ENCODE measurements at places on chromosomes 1 and 21. TPM values are rescaled to one million over a fixed set of nuclear protein-coding genes. Genes with fewer than 3 reads are reported as not detected.

DNA sequence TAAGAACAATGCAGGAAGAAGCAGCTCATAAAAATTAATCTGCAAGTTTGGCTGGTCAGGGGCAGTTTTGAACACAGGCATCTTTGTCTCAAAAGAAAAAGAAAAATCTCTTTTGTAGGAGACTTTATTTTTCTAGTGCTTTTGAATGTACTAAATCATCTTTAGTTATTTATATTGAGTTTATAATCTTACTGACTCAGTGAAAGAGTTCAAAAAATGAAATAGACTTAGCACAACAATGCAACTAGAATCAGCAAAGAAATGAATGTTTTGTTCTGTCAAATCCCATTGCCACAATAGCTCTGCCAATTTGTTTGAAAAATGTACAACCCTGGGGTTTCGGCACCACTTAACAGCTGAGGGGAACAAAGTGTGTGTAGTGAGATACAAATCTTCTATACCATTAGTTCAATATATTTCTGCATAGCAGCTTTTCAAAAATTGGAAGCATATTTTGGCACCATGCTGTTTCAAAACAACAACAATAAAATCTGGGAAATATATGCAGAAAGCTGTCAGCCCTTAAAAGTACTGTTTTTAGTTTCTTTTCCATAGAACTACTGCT is 1969.1 kb downstream of the MRPL39 start:
- DNase-seq = no peak

GRCh38 chr1:39405358-39405757 is 86.1 kb upstream of the BMP8A start:
- no peak for DNase-seq

GRCh38 chr1:242318140-242318539 is 206.4 kb downstream of the PLD5 start:
- DNase-seq = no peak

GRCh38 chr1:119674111-119674526 is 26.1 kb upstream of the ZNF697 start:
- no peak for DNase-seq

GRCh38 chr1:173257805-173258204 is 50.7 kb upstream of the TNFSF4 start:
- DNase-seq = no peak

GRCh38 chr1:27630859-27631491 is 4.0 kb downstream of the FGR start:
- no peak for DNase-seq

DNA sequence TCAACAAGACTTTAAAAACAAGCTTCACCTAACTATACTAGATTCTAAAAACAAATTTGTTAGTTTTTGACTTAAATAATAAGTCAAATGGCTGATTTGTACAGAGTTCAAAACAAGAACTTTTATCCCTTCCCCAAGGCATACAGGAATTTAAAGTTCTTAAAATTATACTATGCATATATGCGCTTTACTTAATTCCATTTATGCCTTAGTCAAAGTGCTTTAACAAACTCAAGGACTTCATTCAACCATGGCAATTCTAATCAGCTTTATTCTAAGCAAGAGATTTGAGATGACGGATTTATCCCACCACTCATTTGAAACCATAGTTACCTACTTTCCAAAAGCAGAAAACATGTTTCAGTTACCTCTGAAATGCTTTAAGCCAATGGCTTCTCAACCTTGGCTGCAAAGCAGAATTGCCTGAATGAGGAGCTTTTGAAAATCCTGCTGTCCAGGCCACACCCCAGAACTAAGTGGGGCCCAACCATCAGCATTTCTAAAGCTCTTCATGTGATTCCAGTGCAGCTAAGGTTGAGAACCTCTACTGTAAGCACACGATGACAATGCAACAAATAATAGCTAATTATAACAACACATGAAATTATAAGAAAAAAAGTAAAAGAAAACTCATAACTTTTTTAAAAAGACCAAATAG is 44.6 kb downstream of the TTLL7 start:
- DNase-seq = no peak

GRCh38 chr1:117817629-117818028 is 111.8 kb downstream of the GDAP2 start:
- DNase-seq = no peak

DNA sequence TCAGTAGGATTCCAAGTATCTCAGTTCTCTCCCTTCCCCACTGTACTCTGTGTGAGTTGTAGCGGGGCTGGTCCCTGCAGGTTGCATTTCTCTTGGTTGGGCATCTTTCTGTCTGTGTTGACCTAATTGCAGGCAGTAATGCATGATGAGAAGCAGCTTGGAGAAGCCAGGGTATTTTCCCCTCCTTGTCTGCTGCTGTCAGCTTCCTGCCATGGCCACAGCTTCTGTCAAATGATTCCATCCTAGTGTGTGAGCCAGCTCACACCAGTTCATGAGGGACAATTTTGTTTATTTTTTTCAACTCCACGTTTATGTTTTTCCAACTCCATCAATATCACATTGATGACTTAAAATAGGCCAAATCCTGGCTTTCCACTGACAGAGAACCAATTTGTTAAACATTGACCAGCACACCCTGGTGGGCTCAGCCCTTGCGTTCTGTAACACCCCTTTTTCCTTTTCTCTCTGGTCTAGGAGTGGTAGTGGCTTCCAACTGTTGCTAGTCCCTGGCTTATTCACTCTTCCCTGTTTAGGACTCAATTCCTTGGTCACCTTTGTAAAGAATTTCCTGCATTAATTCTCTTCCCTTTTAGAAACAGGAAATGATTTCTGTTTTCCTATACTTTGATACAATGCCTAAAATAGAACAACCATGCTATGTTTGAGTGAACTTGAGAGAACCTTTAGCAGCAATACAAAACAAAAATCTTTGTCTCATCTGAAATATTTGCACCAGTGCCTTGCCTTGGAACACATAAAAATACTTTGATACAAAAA is 44.9 kb upstream of the APOBEC4 start:
- no peak for DNase-seq

- no peak for DNase-seq
These were observed 24.0 kb downstream of the TMEM53 start for GRCh38 chr1:44650159-44650831.

DNA sequence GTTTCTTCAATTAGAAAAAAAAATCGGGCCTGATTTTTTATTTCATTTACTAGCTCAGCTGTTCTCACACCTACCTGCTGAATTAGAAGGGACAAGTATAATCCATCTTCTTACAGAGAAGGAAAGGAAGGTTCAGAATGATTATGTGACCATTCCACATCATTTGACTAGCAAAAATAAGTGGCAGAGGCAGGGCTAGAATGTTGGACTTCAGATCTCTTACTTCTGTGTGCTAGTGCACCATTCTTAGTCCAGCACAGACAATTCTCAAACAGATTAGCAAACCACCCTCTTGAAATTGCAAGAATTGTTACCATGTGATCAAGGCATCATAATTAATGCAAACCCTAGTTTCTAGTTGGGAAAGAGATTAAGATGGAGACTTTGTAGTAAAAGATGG is 32.7 kb downstream of the CTH start:
- DNase-seq = no peak

GRCh38 chr1:201807958-201808632 is 20.9 kb upstream of the IPO9 start:
- DNase-seq = no peak

GRCh38 chr1:77484334-77484733 is 198.1 kb downstream of the ZZZ3 start:
- no peak for DNase-seq

- no peak for DNase-seq
These were observed 18.1 kb downstream of the TFAP2E start for GRCh38 chr1:35591211-35591610.

DNA sequence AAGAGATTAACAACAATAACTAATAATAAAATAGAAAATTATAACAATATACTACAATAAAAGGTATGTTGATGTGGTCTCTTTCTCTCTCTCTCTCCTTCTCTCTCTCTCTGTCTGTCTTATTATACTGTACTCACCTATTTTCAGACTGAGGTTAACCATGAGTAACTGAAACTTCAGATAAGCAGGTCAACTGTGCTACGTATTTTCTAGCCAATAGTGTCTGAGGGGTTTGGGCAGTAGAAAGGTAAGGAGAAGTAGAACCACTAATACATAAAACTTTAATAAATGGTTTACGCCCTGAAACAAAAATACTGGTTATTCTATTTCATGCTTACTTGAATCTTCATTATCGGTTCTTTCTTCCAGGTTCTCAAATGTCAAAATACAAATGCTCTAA is 71.0 kb upstream of the LRRC53 start:
- no peak for DNase-seq

GRCh38 chr1:171081763-171082201 is 8.9 kb upstream of the FMO3 start:
- no peak for DNase-seq

DNA sequence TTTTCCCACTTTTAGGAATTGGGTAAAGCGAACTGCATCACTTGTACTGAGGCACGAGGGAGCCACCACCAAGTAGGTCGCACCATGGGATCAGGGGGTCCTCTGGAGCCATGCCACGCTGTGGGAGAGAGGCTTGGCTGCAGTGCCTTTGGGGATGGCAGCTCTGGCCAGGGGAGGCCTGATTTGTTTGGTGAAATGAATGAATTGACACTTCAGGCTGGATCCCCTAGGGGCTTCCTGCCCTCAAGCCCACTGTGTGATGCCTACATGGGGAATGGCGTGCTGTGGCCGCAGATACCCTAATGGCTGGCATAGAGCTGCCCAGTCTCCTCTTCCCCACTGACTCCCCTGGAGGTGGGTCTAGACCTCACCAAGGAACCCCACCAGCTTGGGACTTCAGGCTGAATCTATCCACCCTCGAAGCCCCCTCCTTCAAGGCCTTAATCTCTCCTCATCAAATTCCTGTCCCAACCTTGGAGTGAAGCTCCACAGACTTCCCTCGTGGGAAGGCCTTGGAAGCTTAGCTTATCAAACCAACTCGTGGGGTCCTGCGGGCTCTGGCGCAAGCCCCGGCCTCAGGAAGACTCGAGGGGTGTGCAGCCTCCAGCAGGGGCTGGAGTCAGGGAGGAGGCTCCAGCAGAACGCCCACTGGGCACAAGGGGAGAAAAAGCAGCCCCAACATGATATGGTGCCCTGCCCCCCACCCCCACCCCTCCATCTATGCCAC is 64.6 kb downstream of the VWA5B1 start:
- no peak for DNase-seq

GRCh38 chr1:22815421-22816066 is 104.9 kb downstream of the EPHB2 start:
- DNase-seq = no peak

DNA sequence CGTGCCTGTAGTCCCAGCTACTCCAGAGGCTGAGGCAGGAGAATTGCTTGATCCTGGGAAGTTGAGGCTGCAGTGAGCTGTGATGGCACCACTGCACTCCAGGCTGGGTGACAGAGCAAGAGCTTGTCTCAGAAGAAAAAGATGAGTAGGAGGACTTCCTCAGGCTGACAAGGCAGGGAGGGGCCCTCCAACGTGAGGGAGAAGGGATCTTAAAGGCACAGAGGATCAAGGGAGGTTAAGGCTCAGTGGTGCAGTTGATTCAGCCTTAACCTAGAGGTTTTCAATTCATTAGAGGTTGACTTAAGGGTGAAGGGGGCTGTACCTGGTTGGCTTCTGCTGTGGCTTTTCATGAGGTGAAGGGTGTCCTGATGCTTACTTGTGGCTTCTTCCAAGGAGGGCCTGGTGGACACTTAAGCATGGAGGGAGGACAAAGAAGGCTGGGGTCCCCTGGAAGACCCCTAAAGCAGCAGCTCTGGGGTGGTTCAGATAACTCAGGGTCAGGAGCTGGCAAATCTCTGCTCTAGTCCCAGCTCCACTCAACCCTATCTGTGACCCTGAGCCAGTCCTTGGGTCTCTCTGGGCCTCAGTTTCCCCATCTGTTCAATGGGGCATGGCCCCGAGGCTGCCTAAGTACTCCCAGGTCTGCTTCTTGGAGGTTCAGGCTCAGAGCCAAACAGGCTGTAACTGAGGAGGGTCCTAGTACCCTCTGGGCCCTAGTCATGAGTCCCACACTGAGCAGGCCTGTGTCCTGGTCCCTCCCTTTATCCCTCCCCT is 6.3 kb downstream of the EXTL1 start:
- no peak for DNase-seq

DNA sequence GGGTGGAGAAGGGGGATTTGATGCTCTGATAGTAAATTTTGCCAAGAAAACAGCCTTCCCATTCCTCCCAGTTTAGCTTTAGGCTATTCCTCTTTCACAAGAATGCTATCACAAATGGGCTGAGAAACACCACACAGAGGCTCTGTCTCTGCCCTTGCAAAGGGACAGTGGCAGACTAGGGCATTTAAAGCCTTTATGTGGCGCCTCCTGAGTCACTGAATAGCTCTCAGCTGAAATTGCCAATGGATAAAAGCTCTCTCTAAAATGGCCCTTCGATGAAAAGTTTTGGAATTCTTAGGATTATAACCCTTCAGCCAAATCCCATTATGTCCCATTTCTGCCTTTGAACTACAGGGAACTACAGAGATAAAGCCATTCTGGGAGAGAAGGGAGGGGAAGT is 1000.4 kb downstream of the ADGRL2 start:
- DNase-seq = no peak

- no peak for DNase-seq
These were observed 22.9 kb downstream of the DDX20 start for GRCh38 chr1:111778541-111779051.

- no peak for DNase-seq
These were observed 107.7 kb downstream of the POU2F1 start for GRCh38 chr1:167328306-167328815.

DNA sequence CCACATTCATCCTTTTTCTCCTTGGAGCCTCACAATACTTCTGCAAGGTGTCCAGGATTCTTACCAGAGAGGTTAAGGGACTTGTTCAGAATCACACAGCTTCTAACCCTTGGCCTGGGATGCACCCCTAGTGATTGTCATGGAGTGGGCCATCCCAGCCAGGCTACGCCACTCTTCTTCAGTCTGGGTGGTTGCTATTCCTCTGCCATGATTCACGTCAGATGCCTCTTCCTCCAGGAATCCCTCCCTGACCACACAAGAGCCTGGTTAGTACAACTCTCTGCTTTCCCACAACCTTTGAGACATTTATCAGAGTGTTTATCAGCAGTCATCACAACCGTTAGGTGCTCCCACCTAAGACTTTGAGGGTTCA is 121.8 kb downstream of the EPHB2 start:
- DNase-seq = no peak

GRCh38 chr1:39332291-39332690 is 127.8 kb downstream of the MACF1 start:
- no peak for DNase-seq

- no peak for DNase-seq
These were observed 43.7 kb downstream of the MRPL39 start for GRCh38 chr21:25563361-25564116.

SIK1 gene
- 229 TPM for total RNA-seq

CACNA1E gene
- total RNA-seq = not detected

ACTA1 gene
- total RNA-seq = not detected

NECTIN4 gene
- not detected for total RNA-seq

LIN28A gene
- not detected for total RNA-seq

PRRC2C gene
- total RNA-seq = 383 TPM

SPRR1B gene
- not detected for total RNA-seq

MAP1LC3C gene
- not detected for total RNA-seq

FLG2 gene
- total RNA-seq = not detected

PLXNA2 gene
- 2.2 TPM for total RNA-seq

TRAF3IP3 gene
- total RNA-seq = 286 TPM

ASPM gene
- 0.62 TPM for total RNA-seq

CFHR5 gene
- total RNA-seq = not detected

GBP4 gene
- 35.9 TPM for total RNA-seq

RNF186 gene
- not detected for total RNA-seq

CFAP141 gene
- total RNA-seq = not detected
